ENCODE measurements at places on chromosomes 12 and 14. TPM values are rescaled to one million over a fixed set of nuclear protein-coding genes. Genes with fewer than 3 reads are reported as not detected.

CBLN3 gene
- total RNA-seq: 0.13 TPM

GLI1 gene
- under 0.01 TPM for total RNA-seq

GNB3 gene
- total RNA-seq: 0.25 TPM

KRT6C gene
- total RNA-seq: not detected

GZMB gene
- not detected for total RNA-seq
